NCI-H446 treated with DMSO at 0.1 percent for 48 hours (cell line): ENCODE measurements at places on chromosomes 4 and X.
A peak's percentile ranks its signal among the peaks of the same experiment; 100 is the strongest.

GRCh38 chr4:2077537-2078460 is 18.7 kb downstream of the NAT8L start:
- DNase-seq = no peak

DNA sequence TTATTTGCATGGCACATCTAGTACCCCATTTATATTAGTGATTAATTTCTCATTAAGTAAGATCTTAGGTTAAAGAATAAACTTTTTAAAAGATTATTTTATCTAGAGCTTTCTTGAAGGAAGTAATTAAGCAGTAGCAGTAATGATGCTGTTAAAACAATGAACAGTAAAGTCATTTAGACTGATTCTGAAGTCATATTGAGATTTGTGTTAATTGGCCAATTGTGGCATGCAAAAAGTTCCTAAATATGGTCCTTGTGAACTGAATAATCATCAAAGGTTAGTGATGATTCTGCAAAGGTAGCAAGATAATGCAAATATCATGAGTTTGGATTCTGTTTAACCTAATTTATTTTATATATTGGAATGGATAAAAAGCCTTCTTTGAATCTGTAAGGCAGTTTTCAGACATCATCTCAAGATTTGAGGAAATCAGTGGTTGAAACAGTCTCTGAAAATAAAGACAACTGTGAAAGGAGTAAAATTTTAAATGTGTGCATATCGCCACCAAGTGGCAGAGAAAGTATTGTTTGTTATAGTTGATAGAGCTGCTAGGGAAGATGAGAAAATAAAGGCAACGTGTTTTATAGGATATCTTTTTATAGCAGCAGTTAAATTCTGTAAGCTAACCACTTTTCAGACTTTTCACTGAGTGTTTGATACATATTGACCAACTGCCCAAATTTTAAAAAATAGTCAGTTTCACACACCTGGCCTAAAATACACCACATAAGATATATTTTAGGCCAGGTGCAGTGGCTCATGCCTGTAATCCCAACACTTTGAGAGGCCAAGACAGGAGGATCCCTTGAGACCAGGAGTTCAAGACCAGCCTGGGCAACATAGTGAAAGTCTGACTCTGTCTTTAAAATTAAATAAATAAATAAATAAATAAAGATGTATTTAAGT is 79.6 kb downstream of the CCKAR start:
- DNase-seq = peak; percentile 25

- no peak for DNase-seq
Measured at GRCh38 chr4:15868826-15869413, 69.6 kb downstream of the FGFBP1 start.

DNA sequence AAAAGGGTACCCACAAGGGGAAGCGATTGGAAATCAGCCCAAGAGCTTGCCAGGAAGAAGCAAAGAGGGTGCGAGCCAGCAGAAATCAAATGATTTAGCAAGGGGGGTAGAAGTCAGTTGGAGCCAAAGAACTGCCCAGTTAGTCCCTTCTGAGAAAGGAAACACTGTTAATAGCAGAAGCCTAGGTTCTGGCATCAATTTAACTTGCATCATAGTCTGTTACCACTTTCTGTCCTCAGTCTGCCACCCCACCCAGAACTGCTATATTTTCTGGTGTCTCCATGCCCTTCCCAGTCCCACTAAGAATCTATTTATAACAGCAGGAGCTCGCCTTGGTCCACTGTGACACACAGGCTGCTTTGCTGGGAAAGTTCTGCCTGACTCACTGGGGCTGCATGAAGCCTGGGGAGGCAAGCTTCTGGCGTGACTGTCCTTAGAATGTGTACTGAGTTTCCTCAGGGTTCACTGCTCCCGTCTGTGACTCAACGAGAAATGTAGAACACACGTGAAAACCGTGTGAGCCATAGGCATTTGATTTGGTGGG is 157.8 kb upstream of the TTC29 start:
- DNase-seq = no peak

- DNase-seq = no peak
Measured at GRCh38 chr4:150569384-150569987, 12.5 kb upstream of the MAB21L2 start.

GRCh38 chrX:74423289-74423998 is 2.2 kb downstream of the SLC16A2 start:
- no peak for DNase-seq

GRCh38 chr4:47942081-47942819 is 27.9 kb upstream of the NFXL1 start:
- DNase-seq = no peak

DNA sequence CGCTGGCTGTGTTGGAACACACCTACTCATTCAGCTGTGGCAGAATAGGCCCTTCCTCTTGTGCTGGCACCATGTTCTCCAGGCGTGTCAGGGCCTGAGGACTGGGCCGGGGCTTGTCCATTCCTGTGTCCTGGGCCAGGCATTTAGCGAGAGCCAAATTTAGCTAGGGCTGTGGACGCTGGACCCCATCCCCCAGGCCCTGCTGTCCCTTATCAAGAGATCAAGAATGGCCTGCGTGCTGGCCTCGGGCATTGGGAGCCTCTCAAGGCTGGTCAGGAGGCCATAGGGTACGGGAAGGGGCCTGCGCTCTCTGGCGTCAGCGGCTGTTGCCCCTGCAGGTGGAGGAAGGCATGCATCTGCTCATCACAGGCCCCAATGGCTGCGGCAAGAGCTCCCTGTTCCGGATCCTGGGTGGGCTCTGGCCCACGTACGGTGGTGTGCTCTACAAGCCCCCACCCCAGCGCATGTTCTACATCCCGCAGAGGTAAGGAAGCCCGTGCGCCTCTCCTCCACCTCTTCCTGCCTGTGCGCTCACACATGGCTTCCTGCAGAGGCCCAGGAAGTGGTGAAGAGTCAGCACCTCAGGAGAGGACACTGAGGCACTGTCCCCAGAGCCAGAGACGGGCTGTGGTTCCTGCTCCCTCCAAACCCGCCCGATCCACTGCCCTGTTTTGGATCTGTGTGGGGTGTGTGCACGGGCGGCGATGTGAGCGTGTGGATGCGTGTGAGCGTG is 15.3 kb downstream of the ABCD1 start:
- DNase-seq = no peak

DNA sequence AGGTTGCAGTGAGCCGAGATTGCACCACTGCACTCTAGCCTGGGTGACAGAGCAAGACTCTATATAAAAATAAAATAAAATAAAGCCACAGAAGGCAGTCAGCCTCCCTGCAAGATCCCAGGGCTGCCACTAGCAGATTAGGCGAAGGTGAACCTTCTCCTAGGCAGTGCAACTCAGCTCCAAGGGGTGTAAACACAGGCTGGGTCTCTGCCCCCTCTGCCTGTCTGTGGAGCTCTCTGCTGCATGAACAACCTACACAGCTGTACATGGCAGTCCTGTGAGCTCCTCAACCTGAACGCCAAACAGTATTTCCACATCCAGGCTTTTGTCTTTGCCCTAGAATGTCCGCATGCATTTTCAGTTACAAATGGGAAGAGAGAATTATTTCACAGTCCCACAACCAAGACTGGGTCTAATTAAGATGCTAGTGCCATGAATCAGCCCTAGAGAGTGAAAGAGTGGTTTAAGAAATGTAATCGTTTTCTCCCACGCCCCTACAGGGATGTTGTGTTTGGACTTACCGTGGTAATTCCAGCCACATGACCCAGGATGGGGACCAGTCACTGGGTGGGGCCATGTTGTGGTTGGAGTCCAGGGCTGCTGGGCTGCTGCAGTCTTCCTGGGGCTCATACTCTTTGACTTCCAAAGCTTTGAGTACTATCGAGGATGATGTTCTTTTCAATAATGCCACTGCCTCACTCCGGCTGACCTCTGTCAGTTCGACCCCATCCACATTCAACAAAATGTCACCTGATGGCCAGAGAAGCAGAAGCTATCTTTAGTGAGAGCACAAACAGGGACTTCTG is 99.0 kb downstream of the FIP1L1 start:
- DNase-seq = no peak

DNA sequence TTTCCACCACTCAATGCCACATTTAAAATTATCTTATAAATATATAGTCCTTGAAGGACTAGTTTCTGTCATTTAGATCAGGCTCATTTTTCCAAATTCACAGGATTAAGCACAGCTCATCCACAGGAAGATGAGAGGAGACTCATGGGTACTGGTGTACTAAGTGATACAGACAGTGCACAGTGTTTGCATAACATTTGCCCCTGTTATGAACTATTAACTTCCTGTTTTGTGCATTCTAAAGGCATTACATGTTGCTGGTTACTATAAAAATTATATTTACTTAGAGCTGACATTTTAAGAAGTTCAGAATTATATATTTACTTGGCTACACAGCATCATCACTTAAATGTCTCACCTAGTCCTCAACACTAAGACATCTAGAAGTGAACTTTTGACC is 772.0 kb downstream of the TECRL start:
- DNase-seq = no peak

- DNase-seq = no peak
Measured at GRCh38 chrX:130080791-130081367, 29.4 kb downstream of the ELF4 start.

GRCh38 chr4:125043486-125043885 is 271.3 kb upstream of the FAT4 start:
- DNase-seq = peak; percentile 9

GRCh38 chr4:39446842-39447573 is 11.7 kb downstream of the RPL9 start:
- no peak for DNase-seq

DNA sequence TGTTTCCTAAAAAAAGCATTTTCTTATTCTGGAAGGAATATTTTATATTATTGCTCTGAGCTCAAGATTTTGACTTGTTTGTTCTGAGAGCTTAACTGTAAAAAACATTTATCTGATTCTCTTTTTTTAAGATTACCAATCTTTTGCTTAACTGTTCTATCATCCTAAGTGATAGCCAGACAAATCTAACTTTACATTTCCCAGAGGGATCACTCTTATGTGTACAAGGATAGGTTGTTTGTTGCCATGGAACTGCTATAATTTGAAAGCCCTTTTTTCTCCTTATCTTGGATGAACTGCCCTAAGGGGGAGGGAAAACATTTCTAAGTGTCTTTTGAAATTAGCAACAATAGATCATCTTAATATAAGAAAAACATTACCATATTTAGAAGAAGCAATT is 494.7 kb downstream of the TRAM1L1 start:
- no peak for DNase-seq

DNA sequence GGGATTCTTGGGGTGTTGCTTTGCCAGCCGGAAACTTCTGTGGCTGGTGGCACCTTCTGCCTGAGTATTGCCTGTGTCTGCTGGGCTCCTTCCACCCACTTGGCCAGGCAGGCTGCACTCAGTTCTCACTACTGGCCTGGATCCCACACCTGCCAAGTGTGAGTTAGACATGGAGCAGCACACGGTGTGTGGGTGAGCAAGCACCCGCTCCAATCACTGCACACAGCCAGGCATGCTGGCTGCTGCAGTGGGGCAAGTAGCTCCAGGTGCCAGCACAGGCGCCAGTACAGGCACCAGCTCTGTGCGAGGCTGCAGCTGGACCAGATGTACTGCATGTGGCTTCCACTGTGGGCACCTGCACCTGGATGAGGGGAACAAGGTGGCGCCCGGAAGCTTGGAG is 23.9 kb downstream of the DCUN1D4 start:
- no peak for DNase-seq

GRCh38 chr4:44646151-44646550 is 5.3 kb downstream of the YIPF7 start:
- DNase-seq = no peak

- no peak for DNase-seq
Measured at GRCh38 chrX:17412692-17413091, 37.7 kb downstream of the NHS start.

DNA sequence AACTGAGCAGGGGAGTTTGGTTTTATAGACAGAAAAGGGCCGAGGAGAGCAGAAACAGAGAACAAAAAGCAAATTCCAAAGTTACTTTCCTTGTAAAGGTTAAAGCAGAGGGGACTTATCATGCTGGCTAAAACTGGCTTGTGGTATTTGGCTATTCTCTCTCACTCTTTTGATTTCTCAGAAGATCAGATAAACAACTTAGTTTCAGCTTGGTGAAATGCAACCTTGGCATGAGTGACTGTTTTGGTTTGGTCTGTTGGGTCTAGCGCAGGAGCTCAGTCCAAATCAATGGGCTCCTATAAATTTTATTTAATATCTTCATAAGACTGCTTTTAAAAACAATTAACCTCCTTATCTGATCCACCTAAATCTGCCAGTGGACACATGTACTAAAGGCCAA is 47.3 kb upstream of the KIAA1210 start:
- no peak for DNase-seq

- no peak for DNase-seq
Measured at GRCh38 chr4:146183209-146183608, 7.7 kb downstream of the LSM6 start.

DNA sequence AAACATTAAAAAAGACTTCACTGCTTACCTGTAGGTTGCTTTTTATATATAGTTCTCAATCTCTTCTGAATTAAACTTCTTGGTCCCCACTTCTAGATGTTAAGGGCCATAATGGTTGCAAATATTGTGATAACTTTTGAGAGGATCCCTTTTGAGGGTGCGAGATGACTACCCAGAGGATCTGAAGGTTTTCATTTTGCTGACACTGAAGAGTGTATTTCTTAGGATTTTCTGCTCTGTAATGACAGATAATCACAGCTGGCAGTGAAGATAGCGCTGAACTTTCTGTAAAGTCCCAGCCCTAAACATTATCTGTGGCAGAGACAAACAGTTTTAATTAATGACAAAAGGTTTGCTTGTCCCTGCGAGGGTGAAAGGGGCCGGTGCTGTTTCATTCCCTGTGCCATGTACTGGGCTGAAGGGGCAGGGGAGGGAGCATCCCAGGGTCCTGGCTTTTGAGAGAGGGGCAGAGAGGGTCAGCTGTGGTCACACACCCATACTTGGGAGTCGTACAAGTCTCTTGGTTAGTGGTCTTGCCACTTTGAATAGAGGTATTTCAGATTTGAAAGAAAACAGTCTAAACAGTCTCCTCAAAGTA is 22.2 kb downstream of the CLCN4 start:
- DNase-seq = no peak

- DNase-seq = no peak
Measured at GRCh38 chr4:8355306-8355705, 85.2 kb downstream of the ACOX3 start.

DNA sequence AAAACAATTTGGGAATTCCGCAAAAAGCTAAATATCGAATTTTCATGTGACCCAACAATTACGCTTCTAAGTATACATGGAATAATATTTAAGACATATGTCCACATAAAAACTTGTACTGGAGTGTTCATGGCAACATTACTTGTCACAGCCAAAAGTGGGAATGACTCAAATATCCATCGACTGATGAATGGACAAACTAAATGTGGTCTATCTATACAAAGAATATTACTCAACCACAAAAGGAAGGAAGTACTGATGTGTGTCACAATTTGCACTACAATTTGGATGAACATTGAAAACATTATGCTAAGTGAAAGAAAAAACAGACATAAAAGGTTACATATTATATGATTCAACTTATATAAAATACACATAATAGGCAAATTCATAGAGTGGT is 71.9 kb downstream of the AFF2 start:
- no peak for DNase-seq

DNA sequence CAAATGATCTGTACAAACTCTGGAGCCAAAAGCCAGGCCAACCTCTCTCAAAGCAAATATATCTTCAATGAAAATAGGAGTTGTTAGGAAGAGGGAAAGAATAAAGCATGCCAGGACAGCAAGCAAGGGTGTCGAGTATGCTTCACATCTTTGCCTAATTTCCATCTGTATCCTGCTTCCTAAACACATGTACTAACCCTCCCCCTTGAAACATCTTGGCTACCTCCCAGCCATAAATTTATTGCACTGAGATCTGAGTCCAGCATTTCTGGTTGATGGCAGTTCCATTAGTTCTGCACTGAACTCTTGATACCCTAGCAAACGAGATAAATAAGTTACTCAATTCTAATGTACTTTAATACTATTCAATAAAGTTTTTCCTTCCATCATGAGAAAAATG is 430.5 kb upstream of the TRAM1L1 start:
- peak; percentile 96 for DNase-seq

GRCh38 chr4:94927696-94928095 is 169.9 kb downstream of the BMPR1B start:
- no peak for DNase-seq
